ENCODE measurements at places on chromosomes 2 and 18. TPM values are rescaled to one million over a fixed set of nuclear protein-coding genes. Genes with fewer than 3 reads are reported as not detected.

RALB gene
- total RNA-seq = 93.4 TPM

PJVK gene
- total RNA-seq = 0.96 TPM

CNTNAP5 gene
- 0.35 TPM for total RNA-seq

SLC38A11 gene
- 1.5 TPM for total RNA-seq

HOXD12 gene
- not detected for total RNA-seq

C18orf32 gene
- 63.6 TPM for total RNA-seq

KIAA2012 gene
- not detected for total RNA-seq

CHRND gene
- total RNA-seq = not detected

GMCL1 gene
- total RNA-seq = 20.4 TPM

UGT1A10 gene
- total RNA-seq = 45.2 TPM

HOXD9 gene
- total RNA-seq = 0.86 TPM

TXNDC2 gene
- not detected for total RNA-seq

EMILIN1 gene
- total RNA-seq = 20.2 TPM

RMND5A gene
- total RNA-seq = 63.7 TPM

HS6ST1 gene
- total RNA-seq = 22.9 TPM

MRPL19 gene
- total RNA-seq = 58.3 TPM

PRKAG3 gene
- total RNA-seq = not detected

HAT1 gene
- 31.8 TPM for total RNA-seq

NAT8 gene
- not detected for total RNA-seq

ACMSD gene
- not detected for total RNA-seq

SCN7A gene
- 6.7 TPM for total RNA-seq

KRCC1 gene
- total RNA-seq = 45.6 TPM

KCMF1 gene
- total RNA-seq = 118 TPM

AFF3 gene
- 2.6 TPM for total RNA-seq

HOXD10 gene
- total RNA-seq = 1.9 TPM

CROCC2 gene
- 0.05 TPM for total RNA-seq

FABP1 gene
- total RNA-seq = 2,582 TPM

BOLA3 gene
- 44.8 TPM for total RNA-seq

LYPD6B gene
- total RNA-seq = 2.6 TPM

POTEC gene
- not detected for total RNA-seq

SRD5A2 gene
- not detected for total RNA-seq

SLC5A7 gene
- not detected for total RNA-seq

CTAGE1 gene
- total RNA-seq = not detected

MAIP1 gene
- 35.5 TPM for total RNA-seq

TTN gene
- total RNA-seq = 0.99 TPM

RGPD8 gene
- 11.7 TPM for total RNA-seq

DNER gene
- total RNA-seq = 1.7 TPM

RGPD5 gene
- 44.4 TPM for total RNA-seq

BCL11A gene
- total RNA-seq = 27.1 TPM

TNFAIP6 gene
- total RNA-seq = 2.4 TPM

All from colonic mucosa (tissue), 4 donors.